ENCODE measurements at places on chromosomes 6 and 20.

- DNase-seq, result no peak
These were observed 524.2 kb downstream of the CDH26 start for GRCh38 chr20:60482221-60483008.

- no peak for DNase-seq
These were observed 106.2 kb upstream of the NRSN1 start for GRCh38 chr6:24019830-24020229.

- DNase-seq, result peak; percentile 92
These were observed 107.3 kb upstream of the SNX9 start for GRCh38 chr6:157715728-157716164.

GRCh38 chr6:166713434-166714186 lies 86.6 kb upstream of the RPS6KA2 start:
- no peak for DNase-seq

GRCh38 chr6:84671183-84671582 lies 93.2 kb downstream of the TBX18 start:
- DNase-seq, result no peak

- DNase-seq, result no peak
These were observed 14.3 kb upstream of the NCOA3 start for GRCh38 chr20:47487175-47487917.

GRCh38 chr6:130282234-130282995 lies 59.7 kb upstream of the SAMD3 start:
- DNase-seq, result peak; percentile 61

DNA sequence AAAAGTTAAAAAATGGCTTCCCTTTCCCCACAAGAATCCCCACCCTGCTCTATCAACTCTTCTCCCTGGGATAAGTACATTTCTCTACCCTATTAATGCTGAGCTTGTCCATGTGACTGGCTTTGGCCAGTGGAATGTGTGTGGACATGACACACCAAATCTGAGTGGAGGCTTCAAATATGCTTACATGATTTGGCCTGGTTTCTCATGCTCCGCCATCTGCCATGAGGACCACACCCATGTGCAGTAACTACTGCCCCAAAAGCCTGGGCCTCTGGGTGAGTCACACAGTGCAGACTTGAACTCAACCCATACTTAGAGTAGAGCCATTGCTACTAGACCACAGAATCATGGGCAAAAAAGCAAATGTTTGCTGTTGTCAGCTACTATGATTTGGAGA lies 65.4 kb downstream of the PRND start:
- peak; percentile 29 for DNase-seq

- peak; percentile 33 for DNase-seq
These were observed 21.5 kb upstream of the AAR2 start for GRCh38 chr20:36214684-36215256.

GRCh38 chr6:150937132-150937906 lies 71.8 kb downstream of the MTHFD1L start:
- DNase-seq, result peak; percentile 33

- peak; percentile 27 for DNase-seq
These were observed 45.5 kb upstream of the CD83 start for GRCh38 chr6:14072084-14072483.

DNA sequence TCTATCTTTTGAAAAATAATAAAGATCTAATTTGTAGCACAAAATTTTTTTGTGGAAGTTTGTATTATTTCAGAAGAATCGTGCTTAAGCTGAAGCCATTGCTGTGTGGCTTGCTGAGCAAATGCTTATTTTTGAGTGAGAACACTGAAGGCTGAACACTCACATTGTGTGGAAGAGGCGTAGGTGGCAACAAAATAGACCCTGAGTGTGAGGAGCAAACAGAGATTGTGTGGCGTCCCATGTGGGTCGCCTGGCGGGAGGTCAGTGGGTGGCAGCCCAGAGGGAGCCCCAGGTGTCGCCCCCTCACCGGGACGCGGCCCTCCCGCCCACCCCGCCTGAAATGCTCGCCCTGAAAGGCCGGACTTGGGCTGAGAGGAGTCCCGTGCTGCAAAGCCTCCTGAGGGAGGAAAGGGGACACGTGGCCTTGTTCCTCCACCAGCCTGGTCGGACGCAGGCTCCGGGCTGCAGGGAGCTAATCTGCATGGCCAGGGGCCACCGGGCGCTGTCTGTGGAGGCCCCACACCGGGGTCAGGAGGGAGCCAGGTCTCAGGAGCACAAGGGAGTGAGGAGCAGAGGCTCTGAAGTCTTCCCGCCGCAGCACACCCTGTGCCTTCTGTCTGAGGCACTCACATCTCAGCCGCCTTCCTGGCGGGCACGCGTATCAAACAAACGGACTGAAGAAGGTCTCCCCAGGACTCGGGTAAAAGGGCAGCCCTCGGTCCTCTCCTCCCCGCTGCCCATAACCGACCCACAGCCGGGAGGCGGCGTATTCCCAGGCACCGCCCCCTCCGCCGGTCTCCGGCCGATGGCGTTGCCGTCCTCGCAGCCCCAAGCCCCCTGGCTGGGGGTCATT lies 15.9 kb downstream of the DDO start:
- no peak for DNase-seq

- DNase-seq, result no peak
These were observed 220.2 kb downstream of the FUT9 start for GRCh38 chr6:96235927-96236326.

- DNase-seq, result peak; percentile 3
These were observed 575.3 kb downstream of the FRK start for GRCh38 chr6:115485400-115485799.

DNA sequence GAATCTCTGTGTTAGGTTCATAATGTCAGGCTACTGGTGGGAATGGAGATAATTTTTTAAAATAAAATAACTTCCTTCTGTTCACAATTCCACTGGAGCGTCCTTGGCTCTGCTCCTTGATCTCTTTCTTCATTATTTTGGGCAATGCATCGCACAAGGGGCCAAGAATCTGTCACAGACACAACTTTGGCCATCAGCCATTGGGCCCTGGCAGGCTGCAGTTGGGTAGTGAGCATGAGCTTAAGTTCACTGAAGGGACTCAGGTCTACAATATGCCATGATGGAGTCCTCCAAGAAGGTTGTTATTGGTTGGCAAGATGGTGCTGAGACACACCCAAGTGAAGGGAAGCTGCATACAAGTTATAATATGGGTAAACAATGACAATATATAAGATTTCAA lies 40.0 kb downstream of the CYP39A1 start:
- no peak for DNase-seq

DNA sequence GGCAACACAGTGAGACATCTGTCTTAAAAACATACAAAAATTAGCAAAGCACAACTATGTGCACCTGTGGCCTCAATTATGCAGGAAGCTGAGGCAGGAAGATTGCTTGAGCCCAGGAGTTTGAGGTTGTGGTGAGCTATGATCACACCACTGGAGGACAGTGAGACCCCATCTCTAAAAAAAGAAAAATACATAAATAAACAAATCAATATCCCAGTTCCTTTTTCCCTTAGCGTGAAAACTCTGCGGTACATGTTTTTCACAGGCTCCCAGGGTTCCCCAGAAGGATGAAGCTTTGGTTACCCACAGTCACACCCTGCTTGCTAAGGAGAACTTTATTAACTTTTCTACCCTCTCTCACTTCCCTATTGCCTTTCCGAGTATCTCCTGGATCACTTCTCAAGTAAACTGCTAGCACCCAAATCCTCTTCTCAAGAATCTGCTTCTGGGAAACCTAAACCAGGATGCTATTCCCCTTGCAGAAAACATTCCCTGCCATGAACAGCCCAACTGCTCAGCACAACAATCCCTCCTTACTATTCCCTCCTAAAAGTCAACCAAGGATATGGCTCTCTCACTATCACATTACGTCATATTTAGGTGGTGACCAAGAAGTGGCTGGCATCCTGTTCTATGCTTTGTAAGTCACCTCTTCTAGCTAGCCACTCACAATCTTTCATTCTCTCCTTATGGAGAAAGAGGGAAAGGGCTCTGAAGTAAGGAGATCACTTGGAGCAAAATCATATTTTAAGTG lies 122.4 kb downstream of the IPCEF1 start:
- no peak for DNase-seq

DNA sequence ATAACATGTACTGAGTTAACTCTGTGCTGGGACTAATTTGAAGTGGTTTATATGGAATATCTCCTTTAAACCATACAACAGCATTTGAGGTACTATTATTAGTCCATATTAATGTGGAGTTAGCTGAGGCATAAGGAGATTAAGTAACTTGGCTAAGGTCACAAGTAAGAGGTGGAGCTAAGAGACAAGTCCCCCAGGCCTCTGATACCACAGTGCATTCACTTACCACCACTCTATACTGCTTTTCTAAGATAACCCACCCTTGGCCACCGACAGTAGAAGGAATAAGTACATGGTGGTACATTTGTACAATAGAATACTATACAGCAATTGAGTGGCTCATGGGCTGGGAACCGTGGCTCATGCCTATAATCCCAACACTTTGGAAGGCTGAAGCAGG lies 16.4 kb upstream of the TTPAL start:
- no peak for DNase-seq

- DNase-seq, result peak; percentile 81
These were observed 66.3 kb upstream of the DST start for GRCh38 chr6:56708810-56709597.

GRCh38 chr20:39897058-39897457 lies 792.0 kb downstream of the MAFB start:
- peak; percentile 99 for DNase-seq

- no peak for DNase-seq
These were observed 96.6 kb downstream of the HAO1 start for GRCh38 chr20:7843613-7844012.

GRCh38 chr20:32509639-32510066 lies 75.5 kb downstream of the NOL4L start:
- no peak for DNase-seq

DNA sequence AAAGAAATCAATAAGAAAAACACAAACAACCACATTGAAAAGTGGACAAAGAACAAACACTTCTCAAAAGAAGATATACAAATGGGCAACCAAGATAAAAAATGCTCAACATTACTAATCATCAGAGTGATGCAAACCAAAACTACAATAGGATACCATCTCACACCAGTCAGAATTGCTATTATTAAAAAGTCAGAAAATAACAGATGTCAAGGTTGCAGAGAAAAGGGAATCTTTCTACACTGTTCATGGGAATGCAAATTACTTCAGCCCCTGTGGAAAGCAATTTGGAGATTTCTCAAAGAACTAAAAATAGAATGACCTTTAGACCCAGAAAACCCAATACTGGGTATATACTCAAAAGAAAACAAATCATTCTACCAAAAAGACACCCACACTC lies 29.8 kb downstream of the KIF6 start:
- no peak for DNase-seq

- DNase-seq, result no peak
These were observed 580 bp downstream of the VEGFA start for GRCh38 chr6:43770372-43771209.

GRCh38 chr6:8736156-8736895 lies 301.0 kb upstream of the SLC35B3 start:
- no peak for DNase-seq

DNA sequence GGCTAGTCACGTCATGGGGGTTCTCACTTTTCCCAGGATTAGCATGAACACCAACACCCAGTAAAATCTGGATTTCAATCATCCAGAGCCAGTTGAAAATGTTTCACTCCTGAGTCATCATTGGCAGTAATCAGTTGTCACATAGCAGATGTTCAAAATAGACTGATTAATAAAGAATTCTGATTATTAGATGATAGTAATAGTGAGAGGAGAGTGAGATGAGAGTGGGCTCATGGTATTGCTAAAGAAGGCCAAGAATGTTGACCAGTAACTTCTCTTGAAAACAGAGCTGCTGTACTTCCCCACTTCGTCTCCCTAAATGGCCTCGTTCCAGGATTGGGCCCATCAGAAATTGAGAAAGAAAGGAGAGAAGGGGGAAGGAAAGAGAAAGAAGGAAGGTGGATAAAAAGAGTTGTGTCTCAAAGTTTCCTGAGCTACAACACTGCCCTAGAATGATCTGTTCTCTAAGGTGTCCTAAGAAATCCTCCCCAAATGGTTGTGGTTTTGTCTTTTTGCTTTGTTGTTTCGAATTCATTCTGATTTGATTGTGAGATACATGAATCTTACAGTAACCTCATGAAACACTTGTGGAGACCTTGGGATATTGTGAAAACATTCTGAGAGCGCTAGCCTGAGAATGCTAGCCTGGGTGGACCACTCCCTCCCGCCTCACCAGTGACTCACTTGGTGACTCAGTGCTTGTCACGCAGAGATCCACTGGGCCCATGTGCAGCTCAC lies 502.2 kb upstream of the JARID2 start:
- peak; percentile 96 for DNase-seq

- DNase-seq, result no peak
These were observed 234.7 kb upstream of the ADGRB3 start for GRCh38 chr6:68400396-68400795.

DNA sequence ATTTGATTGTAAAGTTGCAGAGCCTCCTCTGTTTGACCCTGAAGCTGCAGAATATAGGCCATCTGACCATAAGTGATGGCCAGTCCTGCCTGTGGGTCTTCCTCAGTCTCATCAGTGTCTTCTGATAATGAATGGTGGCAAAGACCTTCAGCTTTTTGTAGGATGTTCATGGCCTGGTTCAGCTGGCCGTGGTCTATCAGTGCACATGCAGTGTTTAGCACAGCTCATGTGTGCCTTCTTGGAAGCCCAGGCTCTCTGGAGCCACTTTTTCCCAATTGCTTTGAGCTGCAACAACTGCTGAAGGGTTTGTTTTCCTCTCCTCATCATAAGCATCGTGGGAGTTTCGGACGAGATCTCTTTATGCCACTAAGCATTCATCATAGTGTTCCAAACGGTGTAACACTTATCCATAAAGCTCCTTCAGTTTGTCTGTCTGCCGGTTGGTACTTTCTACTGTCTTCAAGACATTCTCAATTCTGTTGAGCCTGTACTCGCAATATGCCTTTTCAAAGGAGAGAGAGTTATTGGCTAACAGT lies 70.1 kb upstream of the TULP4 start:
- no peak for DNase-seq

DNA sequence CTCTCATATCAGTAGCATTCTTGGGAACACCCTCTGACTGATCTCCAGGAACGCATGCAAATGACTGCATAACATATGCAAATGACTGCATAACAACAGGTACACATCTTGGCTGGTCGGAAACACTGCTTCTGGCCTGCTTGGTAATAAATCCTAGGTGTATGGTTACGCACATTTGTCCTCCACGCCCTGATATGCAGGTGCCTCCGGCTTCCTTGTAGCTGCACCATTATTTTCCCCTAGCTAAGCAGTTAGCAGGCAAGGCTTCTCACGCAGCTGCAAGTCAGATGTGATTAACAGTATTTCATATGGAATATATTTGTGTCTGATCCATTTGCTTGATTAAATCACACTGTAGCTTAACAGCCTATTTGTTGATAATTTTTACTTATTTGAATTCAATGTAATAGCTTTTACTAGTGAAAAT lies 5.9 kb downstream of the RPS6KA2 start:
- DNase-seq, result no peak

Measured in fibroblast of skin of scalp (primary cell).